ENCODE measurements at places on chromosomes 1 and 21. TPM values are rescaled to one million over a fixed set of nuclear protein-coding genes. Genes with fewer than 3 reads are reported as not detected.

CFHR3 gene
- not detected for total RNA-seq

DNA sequence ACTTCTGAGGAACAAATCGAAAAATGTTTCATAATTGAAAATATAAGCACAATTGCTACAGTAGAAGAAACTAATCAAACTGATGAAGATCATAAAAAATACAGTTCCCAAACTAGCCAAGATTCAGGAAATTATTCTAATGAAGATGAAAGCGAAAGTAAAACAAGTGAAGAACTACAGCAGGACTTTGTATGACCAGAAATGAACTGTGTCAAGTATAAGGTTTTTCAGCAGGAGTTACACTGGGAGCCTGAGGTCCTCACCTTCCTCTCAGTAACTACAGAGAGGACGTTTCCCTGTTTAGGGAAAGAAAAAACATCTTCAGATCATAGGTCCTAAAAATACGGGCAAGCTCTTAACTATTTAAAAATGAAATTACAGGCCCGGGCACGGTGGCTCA, 30.6 kb downstream of the IFNAR1 start:
- DNase-seq: no peak

DNA sequence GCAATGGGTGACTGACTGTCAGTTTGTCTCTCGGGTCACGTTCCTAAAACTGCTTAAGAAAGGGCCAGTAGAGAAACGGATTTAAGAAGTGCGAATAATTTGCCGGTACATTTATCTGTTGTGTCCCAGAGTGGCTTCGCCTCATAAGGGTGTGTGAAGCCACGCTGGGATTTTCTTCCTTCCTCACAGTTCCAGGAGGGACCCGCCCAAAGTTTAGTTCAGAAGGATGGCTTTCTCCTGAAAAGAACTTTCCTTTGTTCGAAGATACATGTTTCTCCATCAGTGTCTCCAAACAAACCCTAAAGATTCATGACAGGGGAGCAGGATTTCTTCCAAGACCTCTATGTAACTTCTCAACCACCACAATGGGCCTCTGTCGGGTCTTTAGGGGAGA, 49.8 kb downstream of the ADAMTS1 start:
- DNase-seq: no peak

DNA sequence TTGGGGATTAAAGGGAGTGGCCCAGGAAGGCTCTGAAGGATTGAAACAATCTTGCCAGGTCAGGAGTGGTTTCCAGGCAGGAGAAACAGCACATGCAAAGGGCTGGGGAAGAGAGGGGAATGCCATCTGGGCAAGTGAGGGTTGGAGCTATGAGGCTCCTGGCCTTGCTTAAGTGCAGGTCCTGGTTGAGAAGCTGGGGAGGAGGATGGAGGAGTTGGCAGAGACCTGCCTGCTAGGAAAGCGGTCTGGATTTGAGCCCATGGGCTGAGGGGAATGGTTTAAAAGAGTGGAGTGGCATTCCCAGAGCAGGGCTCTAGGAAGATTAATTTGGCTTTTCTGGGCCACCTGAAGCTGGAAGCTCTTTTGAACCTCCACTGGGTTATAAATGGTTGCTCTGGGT, 9.2 kb downstream of the IGSF21 start:
- DNase-seq: no peak

GRCh38 chr1:161681879-161682278, 18.9 kb downstream of the FCGR2B start:
- no peak for DNase-seq

Data from HFFc6 (cell line).